CD8-positive, alpha-beta memory T cell (primary cell): ENCODE measurements at places on chromosomes 6 and 20.
A peak's percentile ranks its signal among the peaks of the same experiment; 100 is the strongest.

DNA sequence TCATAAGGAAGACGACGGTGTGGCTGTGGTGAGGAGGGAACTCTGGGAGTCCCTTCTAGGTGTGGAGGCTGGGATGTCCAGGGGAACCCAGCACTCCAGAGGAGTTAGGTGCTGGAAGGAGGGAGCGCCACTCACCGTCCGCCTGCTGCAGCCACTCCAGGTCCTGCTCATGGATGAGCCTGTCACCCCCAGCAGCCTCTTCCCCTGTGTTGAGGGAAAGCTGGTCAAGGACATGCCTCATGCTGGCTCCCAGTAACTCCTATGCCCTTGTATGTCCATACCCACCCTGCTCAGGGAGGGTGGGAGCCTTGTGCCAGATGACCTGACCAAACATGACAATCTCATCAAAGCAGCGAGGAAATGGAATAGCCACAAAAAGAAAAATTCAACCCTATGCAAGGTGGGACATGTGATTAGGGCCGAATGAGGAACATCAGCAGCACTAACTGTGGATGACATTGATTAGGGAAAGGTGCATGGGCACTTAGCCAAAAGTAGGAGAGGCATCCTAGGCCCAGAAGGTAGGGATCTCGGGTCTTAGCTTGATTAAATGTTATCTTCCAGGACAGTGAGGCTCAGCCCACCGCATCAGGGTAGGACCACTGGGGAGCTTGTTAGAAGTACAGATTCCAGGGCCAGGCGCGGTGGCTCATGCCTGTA lies 3.0 kb downstream of the DNPH1 start:
- no peak for DNase-seq

DNA sequence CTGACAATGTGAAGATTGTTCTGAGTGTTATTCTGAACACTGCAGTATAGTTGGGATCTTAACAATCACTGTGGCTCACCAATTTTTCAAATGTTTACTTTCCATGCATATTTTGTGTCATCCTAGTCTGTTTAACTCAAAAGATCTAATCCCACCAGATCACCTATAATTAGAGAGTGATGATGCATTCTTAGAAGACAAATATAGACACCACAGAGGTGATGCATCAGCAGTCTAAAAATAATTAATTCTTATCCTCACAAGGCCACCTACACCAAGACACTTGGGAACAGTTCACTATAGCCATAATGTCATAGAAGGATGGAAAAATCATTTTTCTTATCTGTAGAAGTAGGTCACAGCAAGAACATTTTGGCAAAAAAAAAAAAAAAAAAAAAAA lies 154.8 kb downstream of the UBE3D start:
- DNase-seq = no peak

DNA sequence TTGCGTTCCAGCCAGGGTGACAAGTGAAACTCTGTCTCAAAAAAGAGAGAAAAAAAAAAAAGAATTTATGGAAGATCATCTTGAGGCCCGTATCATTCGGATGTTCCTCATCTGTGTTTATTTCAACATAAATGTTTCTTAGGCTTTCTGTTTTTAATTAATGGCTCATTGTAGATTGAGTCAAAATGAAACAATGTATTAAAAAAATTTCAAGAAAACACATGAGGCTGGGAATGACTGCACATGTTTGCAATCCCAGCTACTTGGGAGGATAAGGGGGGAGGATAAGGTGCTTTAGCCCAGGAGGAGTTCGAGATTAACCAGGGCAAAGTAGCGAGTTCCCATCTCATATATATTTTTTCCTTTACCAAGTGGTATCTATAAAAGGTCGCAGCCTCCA lies 47.3 kb downstream of the ITCH start:
- no peak for DNase-seq

DNA sequence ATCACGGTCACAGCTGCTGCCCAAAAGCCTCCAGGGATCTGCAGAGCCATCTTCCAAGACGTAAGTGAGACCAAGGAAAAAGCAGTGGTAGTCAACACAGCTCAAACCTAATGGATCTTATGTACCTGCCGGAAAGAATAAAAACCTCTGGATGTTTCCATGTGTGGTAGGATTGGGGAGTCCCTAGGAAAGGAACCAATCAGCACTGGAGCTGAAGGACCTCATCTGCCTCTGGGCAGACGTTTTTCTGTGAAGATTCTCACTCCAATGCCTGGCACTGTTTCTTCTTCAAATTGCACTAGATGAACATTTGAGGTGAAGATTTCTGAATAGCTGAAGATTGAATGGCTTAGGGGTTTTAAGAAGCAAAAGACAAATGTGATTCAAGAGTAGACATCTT lies at the start of gene HLA-DQB2:
HLA-DQB2 (minus strand) TSS at position 112 of the 400 bp plus-strand sequence; CDS start at position 50, 62 bp downstream.
- no peak for DNase-seq

- DNase-seq = no peak
Measured at GRCh38 chr6:56938649-56939191, 16.2 kb upstream of the BEND6 start.

DNA sequence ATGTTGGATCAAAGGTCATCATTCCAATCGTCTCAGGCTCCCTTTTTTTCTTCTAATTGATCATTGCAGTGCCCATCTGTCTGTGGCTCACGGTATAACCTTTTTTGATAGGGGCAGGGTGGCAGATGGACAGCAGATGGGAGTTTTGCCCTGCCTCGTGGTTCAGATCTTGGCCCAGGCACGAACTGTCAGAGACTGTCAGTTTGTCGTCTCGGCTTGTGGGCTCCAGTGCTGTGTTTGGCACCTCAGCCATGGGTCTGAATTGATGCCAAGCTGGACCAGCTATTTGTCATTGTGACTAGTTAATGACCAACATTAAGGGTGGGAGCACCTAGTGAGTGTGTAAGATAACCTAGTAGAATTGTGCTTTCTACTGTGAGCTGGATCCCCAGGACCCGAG lies 197.6 kb downstream of the PRL start:
- no peak for DNase-seq

GRCh38 chr6:166830185-166830890 lies 126.0 kb downstream of the RNASET2 start:
- DNase-seq = no peak

- DNase-seq = no peak
Measured at GRCh38 chr6:90714319-90714718, 127.4 kb upstream of the MAP3K7 start.

GRCh38 chr6:169568314-169569087 lies 133.3 kb downstream of the WDR27 start:
- peak; percentile 9 for DNase-seq

DNA sequence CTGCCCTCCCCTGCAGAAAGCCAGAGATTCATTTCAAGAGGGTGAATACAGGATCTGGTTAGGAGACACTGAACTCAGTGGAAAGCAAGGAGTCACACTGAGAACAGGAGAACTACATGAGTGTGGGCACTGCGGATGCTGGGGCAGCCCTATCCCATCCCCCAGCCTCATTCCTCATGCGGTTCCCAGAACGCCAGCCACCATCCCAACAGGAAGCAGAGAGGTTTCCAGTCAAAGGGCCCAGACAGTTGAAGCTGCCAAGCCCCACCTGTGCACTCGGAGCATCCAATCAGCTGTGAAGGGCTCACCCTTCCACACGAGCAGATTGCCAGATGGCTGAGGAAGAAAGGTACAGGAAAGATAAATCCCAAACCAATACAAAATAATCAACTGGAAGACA lies 50.7 kb upstream of the PRND start:
- DNase-seq = no peak

- no peak for DNase-seq
Measured at GRCh38 chr6:163608204-163608644, 193.7 kb downstream of the QKI start.

DNA sequence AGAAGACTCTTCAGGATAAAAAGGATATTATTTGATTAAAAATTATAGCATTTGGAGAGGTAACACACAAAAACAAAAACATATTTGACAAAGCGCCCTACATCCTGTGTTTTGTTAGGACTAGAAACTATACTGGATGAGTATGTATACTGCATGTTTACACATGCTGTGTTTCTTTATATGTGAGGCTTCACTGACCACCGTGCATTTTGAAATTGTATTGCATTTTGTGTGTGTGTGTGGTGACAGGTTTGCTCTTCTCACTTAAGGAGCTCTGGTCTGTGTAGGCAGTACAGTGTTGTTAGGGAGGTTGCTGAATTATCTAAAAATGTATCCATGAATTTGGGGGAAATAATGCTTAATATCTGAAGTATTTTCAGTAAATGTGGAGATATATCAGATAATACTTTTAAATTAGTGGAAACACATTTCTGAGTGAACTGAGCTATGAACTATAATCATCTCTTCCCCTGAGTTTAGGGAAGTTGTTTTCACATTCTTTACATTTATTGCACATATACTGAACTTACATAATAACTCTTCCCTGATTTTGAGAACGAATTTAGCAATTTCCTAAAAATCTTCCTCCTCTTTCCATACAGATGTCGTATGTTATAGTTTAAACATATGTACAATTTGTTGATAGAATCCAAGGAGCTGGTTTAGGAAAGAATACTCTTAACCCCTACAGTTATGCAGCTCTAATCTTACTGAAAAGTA lies 43.3 kb downstream of the TMEM170B start:
- no peak for DNase-seq

DNA sequence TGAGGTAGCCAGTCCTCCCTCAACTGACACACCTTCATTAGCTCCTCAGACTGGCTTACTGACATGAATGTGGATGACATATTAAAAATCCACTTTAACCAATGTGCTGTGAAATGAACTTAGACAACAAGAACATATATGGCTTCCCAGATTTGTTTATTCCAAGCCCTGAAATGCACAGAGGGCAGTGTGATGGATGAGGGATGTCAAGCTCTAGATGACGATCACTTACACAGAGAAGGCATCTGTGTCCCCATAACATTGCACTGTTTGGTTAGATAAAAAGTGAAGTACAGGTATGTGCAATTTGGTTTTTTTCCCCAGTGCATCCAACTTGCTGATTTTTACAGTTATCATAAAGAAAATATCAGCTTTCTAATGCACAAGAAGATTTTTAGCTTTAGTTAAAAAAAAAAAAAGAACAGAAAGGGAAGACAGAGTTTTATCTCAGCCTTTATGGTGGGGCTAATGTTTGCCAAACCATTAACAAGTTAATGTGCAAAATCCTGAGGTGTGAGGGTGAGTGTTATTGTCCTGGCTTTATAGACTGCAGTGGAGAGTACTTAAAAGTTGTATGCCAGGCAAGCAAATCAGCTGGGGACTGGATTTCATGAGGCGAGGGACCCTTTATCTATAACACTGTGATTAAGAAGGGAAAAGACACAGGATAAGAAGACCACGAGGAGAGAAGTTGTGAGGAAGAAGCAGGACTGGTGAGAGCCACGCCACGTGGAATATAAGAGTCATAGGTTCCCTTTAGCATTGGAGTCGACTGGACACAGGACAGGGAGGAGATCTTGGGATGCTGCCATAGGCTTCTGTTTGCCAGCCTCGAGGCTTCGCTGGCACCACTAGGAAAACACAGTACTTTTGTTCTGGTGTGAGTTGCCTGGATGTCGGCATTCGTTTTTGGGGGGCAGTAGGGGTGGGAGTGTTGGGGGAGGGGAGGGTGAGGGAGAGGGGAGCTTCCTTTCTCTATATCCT lies 90.0 kb upstream of the BACH2 start:
- no peak for DNase-seq

GRCh38 chr6:31293343-31293742 lies 21.5 kb upstream of the HLA-C start:
- DNase-seq = no peak

GRCh38 chr6:125231133-125231532 lies 70.6 kb downstream of the HDDC2 start:
- no peak for DNase-seq

- no peak for DNase-seq
Measured at GRCh38 chr6:75135450-75135849, 70.4 kb downstream of the COL12A1 start.

DNA sequence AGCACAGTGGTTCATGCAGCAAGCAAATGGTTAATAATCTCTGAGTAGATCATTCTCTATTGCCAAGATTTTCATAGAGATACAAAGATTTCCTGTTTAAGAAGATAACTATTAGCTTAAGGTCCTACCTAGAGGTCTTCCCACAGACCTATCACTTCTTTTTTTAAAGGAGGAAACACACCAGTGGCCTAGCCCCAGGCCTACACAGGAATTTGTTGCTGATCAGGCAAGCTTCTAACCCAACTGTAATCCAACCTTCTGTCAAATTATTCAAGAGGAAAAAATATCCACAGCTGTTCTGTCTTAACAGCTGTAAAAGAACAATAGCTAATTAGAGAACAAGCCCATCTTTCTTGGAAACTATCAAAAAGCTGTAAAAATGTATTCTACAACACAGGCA lies 332.8 kb downstream of the BTBD9 start:
- no peak for DNase-seq

DNA sequence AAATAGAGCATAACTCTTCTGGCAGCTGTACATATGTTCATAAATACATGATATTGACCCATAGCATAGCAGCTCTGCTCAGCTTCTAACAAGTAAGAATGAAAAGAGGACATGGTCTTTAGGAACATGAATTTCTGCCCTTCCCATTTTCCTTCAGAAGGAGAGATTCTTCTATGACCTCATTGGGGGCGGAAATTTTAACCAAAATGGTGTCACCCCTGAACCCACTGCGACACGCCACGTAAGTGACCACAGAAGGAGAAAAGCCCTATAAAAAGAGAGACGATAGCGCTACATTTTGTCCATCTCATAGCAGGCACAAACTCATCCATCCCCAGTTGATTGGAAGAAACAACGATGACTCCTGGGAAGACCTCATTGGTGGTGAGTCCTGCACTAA lies at the start of gene IL17A:
IL17A (plus strand) TSS at position 301 of the 400 bp plus-strand sequence; CDS start at position 358, 57 bp downstream.
- no peak for DNase-seq

- DNase-seq = no peak
Measured at GRCh38 chr6:23533944-23534343, 592.1 kb upstream of the NRSN1 start.

- DNase-seq = no peak
Measured at GRCh38 chr20:51930775-51931174, 128.5 kb upstream of the SALL4 start.

DNA sequence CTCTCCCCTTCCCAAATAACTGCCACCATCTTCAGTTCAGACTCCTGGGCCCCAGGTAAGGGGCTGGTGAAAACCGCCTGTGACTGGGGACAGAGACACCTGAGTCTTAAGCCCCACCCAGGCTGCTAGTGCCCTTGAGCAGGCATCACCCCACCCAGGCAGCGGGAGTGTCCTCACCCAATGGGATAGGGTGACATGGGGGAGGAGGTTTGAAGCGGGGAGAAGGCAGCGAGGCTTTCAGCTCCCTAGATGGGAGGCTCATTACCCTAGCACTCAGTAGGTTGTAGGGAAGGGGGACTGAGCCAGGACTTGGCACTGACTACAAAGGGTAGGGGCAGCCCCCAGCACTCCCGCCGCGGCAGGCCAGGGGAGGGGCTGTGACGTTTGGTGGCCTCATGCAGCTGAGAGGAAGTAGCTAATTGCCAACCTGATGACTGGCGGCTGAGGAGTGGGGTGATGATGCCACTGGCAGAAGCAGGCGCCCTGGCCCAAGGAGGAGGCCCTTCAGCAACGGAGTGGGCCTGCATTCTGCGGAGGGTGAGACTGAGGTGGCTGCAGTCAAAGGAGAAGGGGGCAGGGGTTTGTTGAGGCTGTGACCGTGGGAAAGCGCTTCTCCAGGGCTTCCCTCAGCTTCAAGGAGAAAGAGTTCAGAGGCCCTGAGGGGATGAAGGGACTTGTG lies 126.9 kb downstream of the MRPL14 start:
- DNase-seq = no peak

- no peak for DNase-seq
Measured at GRCh38 chr6:37314487-37315156, 39.2 kb upstream of the RNF8 start.

GRCh38 chr6:11727998-11728961 lies 50.3 kb downstream of the ADTRP start:
- no peak for DNase-seq
